ENCODE measurements at places on chromosomes 16 and 17.
A peak's percentile ranks its signal among the peaks of the same experiment; 100 is the strongest.

DNA sequence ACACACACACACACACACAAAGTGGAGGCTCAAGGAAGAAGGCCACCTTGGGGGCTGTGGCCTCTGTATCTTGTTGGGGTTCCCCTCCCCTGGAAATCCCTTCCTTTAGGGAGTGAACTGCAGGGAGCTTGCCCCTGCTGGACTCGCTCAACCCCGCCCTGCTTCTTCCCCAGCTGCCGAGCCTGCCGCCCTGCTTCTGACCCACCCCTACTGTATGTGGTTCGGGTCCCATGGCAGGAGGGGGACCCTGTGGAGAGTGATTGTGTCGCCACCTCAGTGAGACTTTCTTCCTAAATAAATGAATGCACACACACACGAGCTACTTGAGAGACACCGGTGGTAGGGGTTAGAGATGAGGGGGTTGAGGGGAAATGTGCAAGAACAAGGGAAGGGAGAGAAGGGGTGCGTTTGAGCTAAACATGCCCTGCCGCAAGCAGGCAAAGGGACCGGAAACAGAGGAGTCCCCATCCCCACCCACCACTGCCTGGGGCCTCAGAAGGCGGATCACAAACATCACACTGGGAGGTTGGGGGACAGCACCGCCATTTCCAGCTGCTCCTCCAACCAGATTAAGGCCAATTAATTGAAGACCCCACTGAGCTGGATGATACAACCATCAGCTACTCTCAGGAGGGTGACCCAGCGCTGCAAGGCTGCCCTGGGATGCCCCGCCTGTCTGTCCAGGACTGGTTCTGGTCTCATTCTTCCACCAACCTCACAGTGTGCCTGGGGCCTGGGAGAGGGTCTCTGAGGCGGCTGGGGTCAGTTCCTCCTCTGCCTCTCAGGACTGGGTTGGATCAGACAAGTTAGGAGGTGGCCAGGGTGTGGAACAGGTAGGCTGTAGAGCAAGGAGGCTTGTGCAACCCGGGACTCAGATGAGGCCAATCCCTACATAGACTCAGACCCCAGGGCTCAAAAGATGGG, 98.9 kb downstream of the SDK2 start:
- no peak for DNase-seq

DNA sequence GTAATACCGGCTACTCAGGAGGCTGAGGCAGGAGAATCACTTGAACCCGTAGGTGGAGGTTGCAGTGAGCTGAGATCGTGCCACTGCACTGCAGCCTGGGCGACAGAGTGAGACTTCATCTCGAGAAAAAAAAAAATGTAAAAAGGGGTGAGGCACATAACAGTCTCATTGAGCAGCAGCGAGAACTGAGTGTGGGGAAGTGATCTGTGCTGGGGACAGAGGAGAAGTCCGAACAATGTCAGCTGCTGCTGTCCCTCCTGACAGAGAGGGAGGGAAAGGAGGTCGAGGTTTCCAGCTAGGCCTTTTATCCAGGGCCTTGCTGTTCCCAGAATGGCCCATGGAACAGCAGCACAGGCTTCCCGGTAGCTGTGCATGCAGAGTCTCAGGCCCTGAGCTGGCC, 14.0 kb downstream of the C16orf74 start:
- no peak for DNase-seq

DNA sequence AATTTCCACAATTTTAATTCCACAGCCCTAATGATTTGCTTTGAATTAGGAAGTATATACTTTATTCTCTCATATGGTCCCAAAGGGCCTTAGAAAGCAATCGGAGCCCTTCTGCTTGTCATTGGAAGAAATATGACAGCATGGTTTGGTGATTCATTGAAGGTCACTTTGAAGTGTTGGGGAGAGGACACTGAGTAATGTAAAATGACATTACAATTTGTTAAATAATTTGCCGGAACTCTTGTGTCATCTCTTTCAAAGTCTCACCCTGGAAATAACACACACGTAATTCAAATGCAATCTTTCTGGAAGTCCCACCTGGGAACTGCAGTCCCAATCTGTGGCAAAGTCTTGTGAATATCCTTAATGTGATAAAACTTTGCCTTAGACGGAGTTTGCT, 59.8 kb downstream of the BMERB1 start:
- no peak for DNase-seq

DNA sequence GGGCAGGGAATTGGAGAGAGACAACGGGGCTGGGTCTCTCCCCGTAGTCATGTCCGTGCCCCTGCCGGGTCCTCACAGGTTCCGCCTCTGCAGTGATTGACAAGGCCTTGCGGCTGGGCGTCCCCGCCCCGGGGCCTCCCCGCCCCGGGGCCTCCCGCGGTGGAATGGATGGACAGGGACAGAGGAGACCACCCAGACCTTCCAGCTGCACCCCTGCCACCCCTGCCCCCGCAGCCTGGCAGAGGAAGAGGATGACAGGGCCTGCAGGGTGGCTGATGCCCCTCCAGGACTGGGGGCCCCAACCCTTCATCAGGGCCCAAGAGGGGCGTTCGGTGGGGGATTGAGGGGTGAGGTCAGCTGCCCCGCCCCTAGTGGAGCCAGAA, 216.4 kb upstream of the CIBAR2 start:
- DNase-seq, result no peak

DNA sequence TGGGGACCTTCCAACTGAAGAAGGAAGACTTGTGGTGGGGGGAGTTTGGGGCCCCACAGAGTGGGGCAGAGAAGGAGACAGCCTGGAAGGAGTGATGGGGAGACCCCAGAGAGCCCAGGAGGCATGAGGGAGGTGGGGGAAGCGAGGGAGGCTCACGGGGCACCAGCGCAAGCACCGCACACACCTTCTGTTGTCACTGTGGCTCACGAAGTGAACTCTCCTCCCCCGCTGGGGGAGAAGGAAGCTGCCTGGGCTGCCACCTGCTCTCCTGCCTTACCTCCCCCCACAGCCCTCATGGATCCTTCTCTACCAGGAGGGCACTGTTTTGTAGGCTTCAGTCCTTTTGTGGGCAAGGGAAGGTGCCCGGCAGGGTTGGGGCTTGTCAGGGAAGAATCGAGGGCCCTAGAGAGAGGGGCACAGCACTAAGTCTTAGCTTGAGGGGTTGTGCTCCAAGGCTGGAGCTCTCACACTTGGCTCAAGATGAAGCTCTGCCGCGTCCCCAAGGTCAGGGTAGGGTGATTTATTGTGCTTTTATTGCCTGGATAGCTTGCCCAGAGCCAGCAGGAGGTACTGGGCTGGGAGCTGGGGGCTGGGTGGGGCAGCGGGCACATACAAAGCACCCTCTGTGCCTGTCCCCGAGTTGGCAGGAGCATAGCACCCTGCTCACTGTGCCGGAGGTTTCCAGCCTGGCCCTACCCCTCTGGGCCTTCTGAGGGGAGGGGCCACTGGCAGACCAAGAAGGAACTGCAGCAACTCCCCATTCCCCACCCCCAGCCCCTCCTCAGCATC, 4.6 kb upstream of the STARD3 start:
- DNase-seq, result no peak

DNA sequence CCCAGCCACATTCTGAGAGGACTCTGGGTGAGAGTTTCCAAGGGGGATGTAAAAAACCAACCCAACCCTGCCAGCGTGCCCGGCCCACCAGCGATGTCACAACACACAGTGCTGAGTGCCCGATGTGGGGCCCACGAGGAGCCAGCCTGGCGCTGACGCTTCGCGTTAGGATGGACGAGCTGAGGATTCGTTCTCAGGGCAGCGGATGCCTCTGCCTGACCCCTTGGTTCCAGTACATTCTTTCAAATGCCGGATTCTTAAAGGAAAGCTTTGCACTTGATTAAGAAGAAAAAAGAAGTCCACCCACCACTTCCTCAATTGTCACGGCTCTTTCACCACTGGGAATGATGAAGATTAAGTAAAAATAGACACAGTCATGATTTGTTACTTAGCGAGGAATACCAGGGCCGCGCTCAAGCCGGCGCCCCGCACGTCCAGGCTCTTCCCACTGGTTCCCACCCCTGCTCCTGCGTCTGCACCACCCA, 79.4 kb downstream of the IRF8 start:
- DNase-seq, result peak; percentile 65

DNA sequence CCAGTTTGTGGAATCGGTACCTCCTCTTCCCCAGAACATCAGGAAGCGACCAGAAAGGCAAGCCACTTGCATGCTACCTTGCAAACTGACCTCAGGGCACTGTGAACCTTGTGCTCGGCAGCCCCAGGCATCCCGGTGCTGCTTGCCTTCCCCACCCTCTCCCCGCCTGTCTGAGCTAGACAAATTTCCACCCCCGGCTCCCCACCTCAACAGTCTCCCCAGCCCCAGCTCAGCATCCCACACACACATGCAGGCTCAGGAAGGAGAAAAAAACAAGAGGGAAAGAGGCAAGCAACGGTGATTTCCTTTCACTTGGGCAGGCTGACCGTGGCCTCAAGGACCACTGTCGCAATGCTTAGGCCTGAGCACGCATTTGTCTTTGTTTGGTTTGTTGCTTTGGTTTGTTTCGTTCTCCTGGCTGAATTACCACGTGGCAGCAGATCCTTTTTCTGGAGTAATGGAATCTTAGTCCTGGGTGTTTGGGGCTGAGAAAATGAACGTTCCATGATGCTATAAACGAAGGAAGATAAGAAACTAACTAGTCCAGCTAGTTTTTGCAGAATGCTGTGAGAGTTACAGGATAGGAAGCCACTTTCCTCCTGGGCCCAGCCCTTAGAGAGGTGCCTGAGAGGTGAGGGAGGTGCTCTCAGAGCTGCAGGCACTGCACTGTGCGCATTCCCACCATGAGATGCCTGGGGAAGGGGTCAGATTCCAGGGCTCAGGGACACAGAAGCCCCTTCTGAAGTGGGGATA, 27.9 kb downstream of the SDK2 start:
- DNase-seq, result no peak

- no peak for DNase-seq
Measured at GRCh38 chr16:12158428-12158827, 181.9 kb downstream of the SNX29 start.

GRCh38 chr16:30533748-30534367, 800 bp downstream of the ZNF747 start:
- DNase-seq, result no peak

- no peak for DNase-seq
Measured at GRCh38 chr16:3643095-3643730, 11.3 kb upstream of the DNASE1 start.

DNA sequence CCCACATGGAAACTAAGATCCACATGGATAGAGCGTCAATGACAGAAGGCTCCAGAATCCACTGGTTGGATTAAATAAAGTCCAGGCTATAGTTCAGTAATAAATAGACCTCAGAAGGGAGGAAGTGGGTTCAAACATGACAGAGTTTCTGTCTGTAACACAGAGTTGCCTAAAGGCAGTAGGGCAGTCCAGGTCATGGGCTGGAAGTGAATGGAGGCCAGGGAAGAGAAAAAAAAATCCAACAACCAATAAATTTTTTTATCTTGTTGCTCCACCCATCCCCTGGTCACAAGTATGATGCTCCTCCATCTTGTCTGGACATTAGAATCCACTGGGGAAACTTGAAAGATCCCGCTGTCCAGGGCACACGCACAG, 92.4 kb downstream of the RGS9 start:
- no peak for DNase-seq

DNA sequence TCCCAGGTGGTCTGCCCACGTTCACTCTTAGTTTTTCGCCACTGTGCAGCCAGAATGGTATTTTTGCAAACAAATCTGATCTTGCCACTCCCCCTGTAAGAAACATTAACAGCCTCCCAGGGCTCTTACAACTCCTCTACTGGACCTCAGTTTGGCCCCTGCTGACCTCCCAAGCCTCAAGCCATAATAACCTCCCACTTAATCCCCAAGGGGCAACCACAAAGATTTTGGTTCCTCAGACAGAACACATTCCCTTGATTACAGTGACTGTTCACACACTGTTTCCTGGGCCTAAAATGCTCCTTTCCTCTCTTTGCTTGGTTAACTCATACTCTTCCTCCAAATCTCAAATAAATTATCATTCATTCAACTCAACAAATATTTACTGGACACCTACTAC, 21.5 kb upstream of the CD300E start:
- DNase-seq, result no peak

GRCh38 chr17:63333869-63334268, 112.2 kb downstream of the CYB561 start:
- no peak for DNase-seq

DNA sequence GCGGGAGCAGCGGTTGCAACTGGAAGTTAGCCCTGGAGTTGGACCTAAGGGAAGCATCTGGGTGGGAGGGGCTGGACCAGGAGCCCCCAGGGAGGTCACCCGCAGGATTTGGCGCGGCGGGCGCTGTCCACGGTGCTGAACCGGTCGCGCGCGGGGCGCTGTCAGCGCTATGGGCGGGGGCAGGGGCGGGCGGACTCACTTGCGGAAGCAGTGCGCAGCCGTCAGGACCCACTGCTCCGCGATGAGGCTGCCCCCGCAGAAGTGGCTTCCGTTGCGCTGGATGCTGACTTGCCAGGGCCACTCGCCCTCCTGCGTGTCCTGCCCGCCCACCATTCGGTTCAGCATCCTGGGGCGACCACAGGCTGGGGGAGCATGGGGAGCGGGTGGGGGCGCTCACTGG, 4.5 kb downstream of the PRSS27 start:
- DNase-seq, result peak; percentile 14

- DNase-seq, result no peak
Measured at GRCh38 chr17:45388604-45389325, 43.9 kb downstream of the ARHGAP27 start.

- DNase-seq, result peak; percentile 22
Measured at GRCh38 chr17:57949649-57950048, 5.6 kb downstream of the CUEDC1 start.

DNA sequence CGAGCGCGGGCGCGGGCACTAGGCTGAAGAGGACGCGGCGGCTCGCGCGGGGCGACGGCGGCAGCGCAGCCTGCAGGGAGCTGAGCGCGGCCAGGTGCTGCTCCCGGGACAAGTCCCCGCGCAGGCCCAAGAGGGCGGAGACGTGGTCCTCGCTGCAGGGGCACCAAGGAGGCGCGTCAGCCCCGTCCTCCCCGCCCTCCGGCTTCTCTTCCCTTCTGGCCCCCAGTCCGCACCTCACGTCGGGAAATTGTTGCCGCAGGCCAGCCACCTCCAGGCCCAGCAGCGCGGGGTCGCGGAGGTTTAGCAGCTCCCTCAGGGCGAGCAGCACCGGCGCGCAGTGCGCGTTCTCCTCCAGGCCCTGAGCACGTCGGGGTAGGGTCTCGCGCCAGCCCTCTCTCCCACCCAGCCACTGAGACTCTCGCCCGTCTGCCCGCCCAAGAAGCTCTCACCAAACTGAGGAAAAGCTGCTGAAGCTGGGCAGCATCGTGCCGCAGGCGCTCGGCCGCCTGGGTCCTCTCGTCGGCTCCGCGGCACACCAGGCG, 761 bp upstream of the MATCAP1 start:
- DNase-seq, result no peak

GRCh38 chr17:81665205-81666091, 957 bp downstream of the OXLD1 start:
- peak; percentile 37 for DNase-seq

DNA sequence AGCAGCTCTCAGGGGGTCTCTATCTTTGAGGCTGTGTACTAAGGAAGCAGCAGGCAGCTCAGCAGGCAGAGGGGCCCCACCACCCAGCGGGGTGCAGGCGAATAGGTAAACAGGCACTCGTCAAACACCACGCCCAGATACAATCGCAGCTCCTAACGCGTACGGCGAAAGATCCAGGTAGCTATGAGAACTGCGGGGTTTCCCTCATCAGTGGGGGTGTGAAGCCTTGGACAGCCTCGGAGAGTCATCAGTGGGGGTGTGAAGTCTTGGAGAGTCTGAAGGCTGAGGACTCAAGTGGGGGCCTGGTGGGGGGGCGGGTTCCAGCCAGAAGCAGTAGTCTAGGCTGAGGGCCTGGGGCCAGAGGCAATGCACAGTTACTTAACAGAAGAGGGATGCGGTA, 69.0 kb downstream of the RTN4RL1 start:
- DNase-seq, result no peak

- DNase-seq, result no peak
Measured at GRCh38 chr17:81245665-81246342, 6.7 kb downstream of the NDUFAF8 start.

GRCh38 chr16:70801611-70802010, 653 bp upstream of the VAC14 start:
- no peak for DNase-seq
